ENCODE measurements at places on chromosomes 2 and 18. TPM values are rescaled to one million over a fixed set of nuclear protein-coding genes. Genes with fewer than 3 reads are reported as not detected.
A peak's percentile ranks its signal among the peaks of the same experiment; 100 is the strongest.

Gene ARHGAP15
- polyA plus RNA-seq, result 10.7 TPM

Gene MARCO
- polyA plus RNA-seq, result 0.54 TPM

Gene HOXD9
- not detected for polyA plus RNA-seq

Gene PSD4
- polyA plus RNA-seq, result 0.79 TPM

Gene CHRND
- polyA plus RNA-seq, result not detected

Gene ASPRV1
- polyA plus RNA-seq, result 2.0 TPM

Gene NYAP2
- 0.15 TPM for polyA plus RNA-seq

Gene ACTR1B
- polyA plus RNA-seq, result 63.2 TPM

Gene HOXD4
- polyA plus RNA-seq, result not detected

Gene COL4A4
- polyA plus RNA-seq, result 2.3 TPM

Gene GALNT13
- 0.74 TPM for polyA plus RNA-seq

Gene RNF144A
- 1.6 TPM for polyA plus RNA-seq

Gene ERCC3
- 52.2 TPM for polyA plus RNA-seq

Gene IL36RN
- polyA plus RNA-seq, result not detected

- DNase-seq, result no peak
Observed at GRCh38 chr18:9437021-9437437, 38.3 kb upstream of the RALBP1 start.

GRCh38 chr2:237912271-237913192, 53.1 kb downstream of the RAMP1 start:
- no peak for DNase-seq

- no peak for DNase-seq
Observed at GRCh38 chr18:10860928-10861327, 288.4 kb downstream of the PIEZO2 start.

GRCh38 chr2:102975996-102976975, 214.5 kb downstream of the TMEM182 start:
- no peak for DNase-seq

DNA sequence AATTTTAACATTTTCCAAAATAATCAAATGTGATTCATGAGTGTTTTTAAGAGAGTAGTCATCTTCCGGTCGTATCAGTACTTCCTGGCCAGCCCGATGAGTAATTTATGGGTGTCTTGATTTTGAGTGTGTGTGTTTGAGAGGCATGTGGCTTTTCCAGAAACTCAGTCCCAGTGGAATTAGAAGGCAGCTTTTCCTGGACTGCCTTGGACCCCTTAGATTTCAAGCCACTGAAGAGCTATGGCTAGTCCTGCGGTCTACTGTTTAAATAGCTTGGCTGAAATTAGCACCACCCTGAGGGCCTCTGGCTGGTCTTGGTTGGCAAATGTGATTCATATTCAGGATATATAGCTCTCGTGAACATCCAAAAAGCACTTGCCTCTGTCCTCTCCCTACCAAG, 59.4 kb downstream of the HK2 start:
- DNase-seq, result no peak

DNA sequence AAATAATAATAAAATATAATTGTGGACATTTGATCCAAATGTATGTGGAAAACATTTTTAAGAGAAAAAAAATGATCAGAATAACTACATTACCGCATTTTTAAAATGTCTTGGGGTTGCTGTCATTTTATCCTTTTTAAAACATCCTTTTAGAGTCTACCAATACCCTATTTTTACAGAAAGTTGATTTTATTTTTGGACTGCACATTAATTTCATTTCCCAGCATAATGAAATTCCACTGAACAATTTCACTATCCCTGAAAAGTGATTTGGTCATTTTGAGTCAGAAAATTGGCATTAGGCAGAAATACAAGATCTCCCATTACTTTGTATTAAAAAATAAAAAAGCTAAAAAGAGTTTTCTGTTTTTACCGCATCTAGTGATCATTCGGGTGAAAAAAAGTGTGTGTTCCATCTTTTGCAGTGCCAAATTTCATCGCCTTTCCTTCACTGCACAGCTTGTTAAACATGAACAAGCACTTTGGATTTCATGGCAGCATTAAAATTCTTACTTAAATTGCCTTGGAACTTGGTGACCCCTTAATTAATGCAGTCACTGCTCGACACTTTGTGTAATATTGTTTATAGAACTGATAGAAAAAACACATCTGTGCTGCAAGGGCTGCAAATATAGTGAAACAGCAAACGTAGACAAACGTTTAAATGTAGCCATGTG, 611.7 kb downstream of the TSN start:
- no peak for DNase-seq

- DNase-seq, result no peak
Observed at GRCh38 chr2:217316743-217317142, 456.9 kb upstream of the TNP1 start.

GRCh38 chr18:12608301-12608700, 49.6 kb downstream of the SPIRE1 start:
- no peak for DNase-seq

DNA sequence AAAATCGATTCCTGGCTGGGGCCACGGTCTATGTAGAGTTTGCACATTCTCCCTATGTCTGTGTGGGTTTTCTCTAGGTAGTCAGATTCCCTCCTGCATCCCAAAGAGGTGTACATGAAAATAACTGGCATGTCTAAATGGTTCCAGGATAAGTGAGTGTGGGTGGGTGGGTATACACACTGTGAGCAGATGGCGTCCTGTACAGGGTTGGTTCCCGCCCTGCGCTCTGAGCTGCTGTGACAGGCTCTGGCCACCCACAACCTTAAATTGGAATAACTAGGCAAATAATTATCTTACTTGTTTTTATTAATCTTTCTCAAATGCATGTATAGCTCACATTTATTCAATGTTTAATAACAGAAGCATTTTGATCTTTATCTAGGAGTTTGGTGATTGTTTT, 16.3 kb downstream of the THOC1 start:
- no peak for DNase-seq

DNA sequence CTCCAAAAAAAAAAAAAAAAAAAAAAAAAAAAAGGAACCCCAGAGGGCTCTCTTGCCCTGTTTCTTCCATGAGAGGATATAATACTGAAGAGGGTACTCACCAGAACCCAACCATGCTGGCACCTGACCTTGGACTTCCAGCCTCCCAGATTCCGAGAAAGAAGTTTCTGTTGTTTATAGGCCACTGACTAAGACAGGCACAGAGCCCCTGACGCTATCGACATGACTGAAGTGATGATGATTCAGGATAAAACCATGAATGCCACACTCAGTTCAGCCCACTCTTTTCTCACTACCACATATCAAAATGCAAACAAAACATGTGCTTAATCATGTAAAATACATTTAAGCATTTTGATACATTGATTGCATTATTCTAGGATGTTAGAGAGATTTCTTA, 66.1 kb upstream of the CDCA7 start:
- DNase-seq, result no peak

DNA sequence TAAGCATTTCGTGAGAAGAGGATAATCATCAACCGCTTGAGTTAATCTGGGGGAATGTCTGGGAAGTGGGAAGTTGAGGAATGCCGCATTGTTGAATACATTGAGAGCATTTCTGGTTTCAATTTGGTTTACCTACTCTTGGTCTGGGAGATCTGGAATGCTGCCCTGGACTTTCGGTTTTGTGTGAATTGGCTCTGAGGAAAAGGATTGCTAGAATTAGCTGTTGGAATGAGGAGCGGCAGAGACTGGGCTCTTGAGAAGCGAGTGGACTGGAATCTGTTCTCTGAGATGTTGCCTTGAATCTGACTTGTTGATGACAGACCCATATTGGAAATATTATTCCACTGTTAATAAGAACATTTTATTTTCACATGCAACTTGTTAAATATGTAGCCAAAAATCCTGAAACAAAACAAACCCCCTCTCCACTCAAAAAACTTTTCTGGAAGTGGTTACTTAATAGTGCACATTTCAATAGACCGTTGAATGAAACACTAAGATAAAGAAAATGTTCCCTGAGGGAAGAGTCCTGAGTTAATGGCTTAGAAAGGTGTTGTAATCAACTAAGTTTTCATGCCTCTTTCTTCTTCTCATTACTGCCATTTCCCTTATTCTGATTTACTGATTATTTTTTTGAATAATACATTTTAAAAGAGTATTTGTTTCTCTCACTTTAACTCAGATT, 50.8 kb downstream of the PTPRM start:
- no peak for DNase-seq

GRCh38 chr18:5294457-5295230, 882 bp downstream of the ZBTB14 start:
- peak; percentile 79 for DNase-seq

- no peak for DNase-seq
Observed at GRCh38 chr2:109494351-109494750, 119.4 kb downstream of the SEPTIN10 start.

DNA sequence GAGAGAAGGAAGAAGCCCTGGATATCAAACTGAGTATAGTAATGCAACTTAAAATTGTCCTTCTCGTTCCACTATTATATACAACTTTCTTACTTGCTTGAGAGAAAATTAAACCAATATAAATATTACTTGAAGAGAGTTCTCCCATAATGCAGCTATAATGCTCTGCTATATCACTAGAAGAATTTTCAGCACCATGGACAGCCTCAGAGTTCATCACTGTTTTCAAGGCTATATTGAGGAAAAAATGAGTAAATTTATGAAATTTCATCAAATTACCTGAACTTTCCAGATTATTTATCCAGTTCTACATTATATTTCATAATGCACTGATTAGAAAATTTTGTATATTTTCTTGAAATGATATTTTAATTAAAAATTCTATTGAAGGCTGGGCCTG, 1053.5 kb upstream of the FAM98A start:
- no peak for DNase-seq

- DNase-seq, result no peak
Observed at GRCh38 chr2:189024901-189025618, 50.9 kb downstream of the COL3A1 start.

GRCh38 chr2:229636571-229636970, 77.8 kb downstream of the DNER start:
- DNase-seq, result no peak

GRCh38 chr2:170829036-170829435, 12.3 kb downstream of the GAD1 start:
- no peak for DNase-seq

GRCh38 chr2:22078701-22079100, 954.9 kb downstream of the TDRD15 start:
- DNase-seq, result no peak

- no peak for DNase-seq
Observed at GRCh38 chr18:75643083-75643482, 215.6 kb upstream of the SMIM21 start.

DNA sequence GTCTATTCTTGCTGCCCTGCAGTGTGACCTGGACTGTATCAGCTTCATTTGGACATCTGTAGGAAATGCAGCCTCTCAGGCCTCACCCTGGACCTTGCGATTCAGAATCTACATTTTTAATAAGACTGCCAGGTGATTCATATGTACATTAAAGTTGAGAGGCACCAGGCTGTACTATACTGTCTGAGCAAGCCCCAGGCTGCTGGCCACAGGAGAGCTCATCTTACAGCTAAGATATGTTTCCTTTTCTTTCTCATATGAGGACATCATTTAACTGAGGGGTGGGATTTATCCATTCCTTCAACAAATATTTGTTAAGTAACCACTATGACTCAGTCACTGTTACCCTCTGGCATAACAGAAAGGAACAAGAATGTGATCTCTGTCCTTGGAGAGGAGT, 78.2 kb upstream of the GCFC2 start:
- DNase-seq, result no peak

DNA sequence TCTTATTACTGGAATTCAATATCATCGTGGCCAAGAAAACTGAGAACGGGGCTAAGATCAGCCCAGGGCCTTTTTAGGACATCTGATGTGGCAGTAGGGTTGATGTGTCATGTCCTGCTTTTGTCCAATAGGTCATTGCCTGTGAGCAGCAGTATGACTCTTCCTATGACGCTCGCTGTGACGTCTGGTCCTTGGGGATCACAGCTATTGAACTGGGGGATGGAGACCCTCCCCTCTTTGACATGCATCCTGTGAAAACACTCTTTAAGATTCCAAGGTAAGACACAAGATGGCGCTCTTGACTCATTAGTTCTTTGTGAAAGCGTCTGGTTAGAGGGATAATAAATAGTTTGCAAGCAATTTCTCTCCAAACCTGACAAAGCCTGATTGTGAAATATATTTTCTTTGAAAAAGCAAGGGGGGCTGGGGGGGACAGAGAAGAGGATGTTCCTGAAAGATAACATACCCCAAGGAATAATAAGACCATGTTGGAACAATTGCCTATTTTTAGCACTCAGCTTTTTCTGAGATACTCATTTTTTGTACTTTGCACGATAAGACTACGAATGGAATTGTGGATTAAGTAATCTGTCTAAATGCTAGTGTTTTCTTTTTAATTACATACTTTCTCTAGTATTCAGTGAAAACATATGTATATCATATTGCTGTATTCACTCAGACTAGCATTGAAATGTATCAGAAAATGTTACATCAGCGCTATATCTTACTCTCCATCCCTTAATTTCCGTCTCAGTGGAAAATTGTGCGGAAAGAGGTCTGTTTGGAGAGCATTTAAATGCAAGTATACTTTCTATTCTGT, 58.1 kb downstream of the MYO3B start:
- DNase-seq, result no peak

- no peak for DNase-seq
Observed at GRCh38 chr2:37877457-37878315, 47.4 kb upstream of the RMDN2 start.

DNA sequence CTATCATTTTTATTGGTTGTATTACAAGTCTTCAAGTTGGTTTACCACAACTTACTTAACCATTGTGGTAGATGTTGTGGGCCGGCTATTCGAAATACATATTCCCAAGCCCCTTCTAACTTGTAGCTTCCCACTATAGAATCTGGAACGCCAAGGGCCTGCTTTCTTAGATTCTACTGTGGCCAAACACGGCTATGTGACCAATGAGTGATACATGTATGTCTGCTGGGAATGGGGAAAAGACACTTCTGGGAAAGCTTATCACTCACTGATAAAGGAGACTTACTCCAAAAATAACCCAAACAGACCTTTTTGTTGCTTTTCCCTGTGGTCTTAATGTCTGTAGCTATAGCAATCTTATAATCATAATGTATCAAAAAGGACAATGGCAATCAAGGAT, 24.5 kb downstream of the STRN start:
- no peak for DNase-seq

- no peak for DNase-seq
Observed at GRCh38 chr2:226790431-226790830, 9.2 kb downstream of the IRS1 start.

DNA sequence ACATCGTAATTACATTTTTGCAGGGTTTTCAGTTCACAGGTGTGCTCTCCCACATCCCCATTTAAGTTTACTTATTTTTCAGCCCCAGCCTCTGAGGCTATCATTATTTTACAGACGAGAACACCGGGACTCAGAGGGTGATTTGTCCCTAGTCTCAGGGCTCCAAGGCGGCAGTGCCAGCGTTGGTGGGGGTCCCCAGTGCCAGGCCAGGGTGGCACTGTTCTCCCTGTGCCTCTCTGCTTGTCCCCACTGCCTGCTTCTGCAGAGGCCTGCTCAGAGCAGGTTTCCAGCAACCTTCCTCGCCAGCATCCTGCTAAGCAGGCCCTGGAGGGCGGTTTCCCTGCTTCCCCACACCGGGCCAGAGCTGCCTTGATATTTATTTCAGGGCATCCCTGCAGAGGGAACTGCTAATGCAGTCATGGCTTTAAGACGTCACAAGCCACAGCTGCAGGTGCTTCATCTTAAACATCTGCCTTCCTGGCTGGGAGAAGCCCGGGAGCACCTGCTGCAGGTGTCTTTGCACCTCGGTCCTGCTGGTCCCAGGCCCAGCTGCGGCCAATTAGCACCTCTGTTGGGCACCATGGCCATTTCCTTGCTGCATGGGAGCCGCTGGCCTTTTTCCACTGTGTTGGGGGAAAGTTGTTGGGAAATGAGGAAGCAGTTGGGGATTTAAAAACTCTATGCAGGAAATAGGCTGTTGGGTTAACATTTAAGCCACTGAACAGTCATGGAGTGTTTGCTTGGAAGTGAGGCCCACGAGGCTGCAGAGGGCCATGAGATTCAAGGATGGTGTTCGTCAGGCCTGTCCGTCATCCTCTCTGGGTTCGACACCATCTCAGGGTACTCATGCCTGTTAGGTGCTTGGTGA, 22.8 kb downstream of the HPCAL1 start:
- DNase-seq, result no peak
